HT1080 (cell line): ENCODE measurements at places on chromosomes 5 and 9. TPM values are rescaled to one million over a fixed set of nuclear protein-coding genes. Genes with fewer than 3 reads are reported as not detected.

GRCh38 chr5:173643964-173644363, 27.5 kb upstream of the BOD1 start:
- peak; percentile 15 for DNase-seq

DNA sequence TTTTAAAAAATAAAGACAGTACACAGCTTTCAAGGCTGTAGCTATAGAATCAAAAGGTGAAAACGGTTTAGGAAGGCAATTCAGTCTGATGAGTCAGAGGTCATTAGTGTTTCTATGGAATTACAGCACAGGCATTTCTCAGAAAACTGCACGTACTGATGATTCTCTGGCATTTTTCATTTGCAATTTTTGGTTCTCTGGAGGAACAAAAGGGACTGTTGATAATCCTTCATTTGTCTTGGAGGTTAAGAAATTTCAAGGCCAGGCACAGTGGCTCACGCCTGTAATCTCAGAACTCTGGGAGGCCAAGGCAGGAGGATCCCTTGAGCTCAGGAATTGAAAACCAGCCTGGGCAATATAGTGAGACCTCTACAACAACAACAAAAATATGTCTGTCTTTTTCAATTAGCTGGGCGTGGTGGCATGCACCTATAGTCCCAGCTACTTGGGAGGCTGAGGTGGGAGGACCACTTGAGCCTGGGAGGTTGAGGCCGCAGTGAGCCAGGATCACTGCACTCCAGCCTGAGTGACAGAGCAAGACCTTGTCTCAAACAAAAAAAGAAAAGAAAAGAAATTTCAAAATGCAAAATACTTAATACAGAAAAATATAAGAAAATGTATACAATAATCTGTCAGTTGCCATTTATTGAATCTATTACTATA, 27.3 kb downstream of the NR6A1 start:
- peak; percentile 13 for DNase-seq

Gene SHROOM1
- total RNA-seq, result 9.3 and 10.3 TPM in 2 replicates

DNA sequence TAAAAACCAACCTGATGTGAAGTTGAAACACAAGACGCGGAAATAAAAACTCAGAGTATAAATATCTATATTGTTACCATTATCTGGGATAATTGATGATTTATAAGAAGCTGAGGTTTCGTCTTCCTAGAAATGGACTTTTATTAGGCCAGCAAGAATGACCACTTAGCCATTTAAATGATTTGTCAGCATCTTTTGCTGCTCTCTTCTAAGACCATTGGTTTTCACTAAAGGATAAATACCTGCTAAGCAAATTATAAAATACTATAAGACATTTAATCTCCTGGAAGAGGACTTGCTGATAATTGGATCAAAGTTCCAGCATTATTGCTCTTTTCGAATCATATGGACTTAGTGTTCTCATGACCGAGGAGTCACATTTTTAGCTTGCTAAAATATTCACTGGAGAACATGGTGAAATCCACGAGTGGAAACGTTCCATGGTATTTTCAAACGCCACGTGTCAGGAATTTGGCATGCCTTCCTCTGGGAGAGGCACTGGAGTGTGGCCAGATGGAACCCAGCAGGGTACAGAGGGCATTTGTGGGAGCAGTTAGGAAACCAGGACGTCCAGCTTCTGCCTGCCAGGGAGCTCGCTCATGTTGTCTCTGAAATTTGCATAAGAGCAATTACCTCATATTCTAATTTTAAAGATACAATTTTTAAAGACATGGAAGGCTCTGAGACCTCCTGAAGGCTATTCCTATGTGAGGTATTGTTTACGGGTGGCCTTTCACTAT, 43.1 kb downstream of the TNFAIP8 start:
- DNase-seq, result no peak

DNA sequence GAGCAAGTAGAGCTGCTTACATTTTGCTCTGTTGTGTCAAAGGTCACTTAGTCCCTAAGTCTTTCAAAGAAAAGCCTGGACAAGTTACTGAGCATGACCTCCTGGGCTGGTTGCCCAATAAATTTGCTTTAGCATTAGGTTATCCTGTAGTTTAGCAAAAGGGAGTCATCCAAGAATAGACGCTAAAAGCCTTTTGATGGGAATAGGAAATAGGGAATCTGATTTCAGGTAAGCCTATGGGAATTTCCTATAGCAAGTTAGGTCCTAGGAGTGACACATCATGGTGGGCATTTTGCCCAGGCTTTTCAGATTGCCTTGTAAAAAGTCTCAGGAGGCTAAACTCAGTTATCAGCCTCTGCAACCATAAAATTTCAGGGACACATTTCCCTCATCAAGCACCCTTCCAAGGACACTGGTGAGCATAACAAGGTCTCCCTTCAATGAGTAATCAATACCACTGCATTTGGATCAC, 67.6 kb upstream of the RANBP3L start:
- peak; percentile 83 for DNase-seq

Gene DNAJA1
- 185 and 211 TPM in 2 replicates for total RNA-seq

DNA sequence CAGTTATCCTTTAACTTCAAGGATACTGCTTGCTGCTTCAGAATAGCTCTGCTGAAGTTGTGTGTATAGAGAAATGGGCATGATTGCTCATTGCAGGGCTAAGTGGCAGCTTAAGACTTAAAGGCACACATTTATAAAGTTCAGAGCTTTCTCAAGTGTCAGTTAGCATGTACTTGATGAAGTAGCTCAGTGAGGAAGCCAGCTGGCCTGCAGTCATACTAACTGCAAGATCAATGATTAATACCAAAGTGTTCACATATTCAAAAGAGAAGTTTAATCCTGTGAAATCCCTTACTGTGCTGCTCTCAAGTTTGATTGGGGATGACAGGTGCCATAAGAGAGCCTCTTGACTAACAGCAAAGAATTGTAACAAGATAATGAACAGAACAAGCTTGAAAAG, 483.4 kb upstream of the NUDT12 start:
- DNase-seq, result no peak

Gene NEURL1B
- 0.10 and 0.55 TPM in 2 replicates for total RNA-seq

GRCh38 chr9:124885551-124885950, 23.6 kb downstream of the ARPC5L start:
- DNase-seq, result no peak

Gene FAT2
- total RNA-seq, result 0.06 and 0.07 TPM in 2 replicates

Gene GHR
- total RNA-seq, result 0.27 and 0.56 TPM in 2 replicates

DNA sequence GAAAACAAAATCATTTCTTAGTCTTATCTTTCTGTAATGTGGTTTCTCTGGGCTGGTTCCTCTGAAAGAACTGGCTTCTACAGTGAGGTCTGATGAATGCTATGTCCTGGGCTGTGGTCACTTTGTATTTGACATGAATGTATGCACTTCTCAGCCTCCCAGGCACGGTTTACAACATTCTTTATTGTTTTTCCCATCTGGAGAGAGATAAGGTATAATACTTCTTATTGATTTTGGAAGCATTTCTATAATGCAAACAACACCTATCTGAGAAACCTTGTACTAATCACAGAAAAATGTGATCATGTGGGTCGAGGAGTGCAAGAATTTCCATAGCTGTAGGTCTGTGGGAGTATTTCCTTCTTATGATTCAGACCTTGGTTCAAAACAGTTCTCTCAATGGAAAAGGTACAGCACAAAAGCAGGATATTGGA, 46.9 kb downstream of the ACTBL2 start:
- peak; percentile 96 for DNase-seq

DNA sequence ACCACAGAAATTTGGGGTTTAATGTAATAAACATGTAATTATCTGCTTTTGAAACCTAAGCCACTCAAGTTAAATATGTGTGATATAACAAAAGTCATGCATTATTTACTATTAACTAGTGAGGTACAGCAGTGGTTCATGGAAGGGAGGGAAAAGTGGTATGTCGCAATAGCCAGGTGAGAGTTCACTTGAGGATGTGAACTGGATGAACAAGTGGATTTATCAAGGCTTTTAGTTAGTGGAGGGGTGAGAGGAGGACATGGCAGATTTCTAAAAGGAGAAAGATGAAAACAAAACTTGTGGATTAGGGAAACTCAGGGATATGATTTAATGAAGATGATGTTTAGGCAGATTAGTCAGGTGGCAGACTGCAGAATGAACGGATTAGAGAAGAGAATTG, 141.3 kb upstream of the NFIB start:
- no peak for DNase-seq

GRCh38 chr5:68290260-68290674, 74.7 kb downstream of the PIK3R1 start:
- DNase-seq, result no peak

DNA sequence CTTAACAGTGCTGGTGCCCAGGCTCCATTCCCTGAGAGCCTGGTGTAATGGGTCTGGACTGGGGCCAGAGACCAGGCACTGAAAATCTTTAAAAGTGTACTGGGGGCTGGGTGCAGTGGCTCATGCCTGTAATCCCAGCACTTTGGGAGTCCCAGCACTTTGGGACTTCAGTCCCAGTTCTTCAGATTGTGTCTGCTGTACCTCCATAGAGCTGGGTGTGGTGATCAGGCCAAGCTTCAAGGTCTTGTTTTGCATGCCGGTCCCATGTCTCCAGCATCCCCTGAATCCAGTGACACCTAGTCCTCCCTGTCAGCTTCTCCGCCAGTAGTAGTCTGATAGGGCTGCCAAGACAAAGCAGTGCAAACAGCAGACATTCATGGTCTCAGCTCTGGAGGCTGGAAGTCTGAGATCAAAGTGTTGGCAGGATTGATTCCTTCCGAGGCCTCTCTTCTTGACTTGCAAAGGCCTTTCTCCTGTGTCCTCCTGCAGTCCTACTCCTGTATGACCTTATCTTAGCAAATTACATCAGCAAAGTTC, 108.2 kb downstream of the SYK start:
- no peak for DNase-seq

DNA sequence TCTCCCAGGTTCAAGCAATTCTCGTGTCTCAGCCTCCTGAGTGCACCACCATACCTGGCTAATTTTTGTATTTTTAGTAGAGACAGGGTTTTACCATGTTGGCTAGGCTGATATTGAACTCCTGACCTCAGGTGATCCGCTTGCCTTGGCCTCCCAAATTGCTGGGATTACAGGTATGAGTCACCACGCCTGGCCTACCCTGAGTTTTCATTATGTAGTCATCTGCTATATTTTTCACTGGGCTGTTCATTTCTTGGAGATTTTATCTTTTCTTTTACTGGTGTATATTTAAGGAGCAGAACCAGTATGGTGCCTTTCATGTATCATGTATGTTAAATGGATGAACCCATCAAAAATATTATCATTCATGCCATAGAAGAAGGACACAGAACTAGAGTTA, 377.0 kb upstream of the ACTBL2 start:
- no peak for DNase-seq

- no peak for DNase-seq
These were observed 54.6 kb upstream of the ECM2 start for GRCh38 chr9:92590377-92590776.

GRCh38 chr5:72658161-72658560, 151.0 kb upstream of the ZNF366 start:
- DNase-seq, result no peak

DNA sequence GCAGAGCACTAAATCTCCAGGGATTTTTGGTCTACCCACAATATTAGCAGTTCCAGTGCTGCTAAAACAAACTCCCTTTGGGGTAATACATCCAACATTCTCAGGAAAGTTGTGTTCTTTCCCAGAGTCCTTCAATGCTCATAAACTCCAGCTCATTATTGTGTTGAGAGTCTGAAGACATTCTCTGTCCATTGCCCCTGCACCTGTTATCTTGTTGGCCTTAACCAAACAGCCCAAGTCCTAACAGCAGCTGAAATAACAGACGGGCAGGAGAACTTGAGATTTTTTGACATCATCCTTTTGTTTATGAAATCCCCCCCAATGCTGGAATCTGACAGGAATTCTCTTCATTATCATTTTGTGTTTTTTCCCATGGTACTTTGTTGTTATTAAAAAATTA, 110.8 kb downstream of the PAPPA start:
- DNase-seq, result no peak

DNA sequence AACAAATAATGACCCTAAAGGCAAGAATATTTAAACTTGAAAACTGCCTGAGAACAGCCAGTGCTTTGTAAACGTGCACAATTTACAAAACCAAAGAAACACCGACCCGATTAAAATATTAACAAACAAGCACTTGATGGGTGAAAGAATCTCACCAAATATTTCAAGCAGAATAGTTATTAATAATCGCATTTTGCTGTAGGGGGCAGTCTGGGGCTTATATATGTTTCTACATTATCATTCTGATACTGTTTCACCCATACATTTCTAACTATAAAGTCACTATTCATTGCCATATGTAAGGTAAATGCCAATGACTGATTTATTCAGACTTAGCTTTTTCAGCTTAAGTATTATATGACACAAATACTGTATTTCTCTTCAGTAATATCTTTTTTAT, 37.7 kb downstream of the UBAP2 start:
- no peak for DNase-seq

DNA sequence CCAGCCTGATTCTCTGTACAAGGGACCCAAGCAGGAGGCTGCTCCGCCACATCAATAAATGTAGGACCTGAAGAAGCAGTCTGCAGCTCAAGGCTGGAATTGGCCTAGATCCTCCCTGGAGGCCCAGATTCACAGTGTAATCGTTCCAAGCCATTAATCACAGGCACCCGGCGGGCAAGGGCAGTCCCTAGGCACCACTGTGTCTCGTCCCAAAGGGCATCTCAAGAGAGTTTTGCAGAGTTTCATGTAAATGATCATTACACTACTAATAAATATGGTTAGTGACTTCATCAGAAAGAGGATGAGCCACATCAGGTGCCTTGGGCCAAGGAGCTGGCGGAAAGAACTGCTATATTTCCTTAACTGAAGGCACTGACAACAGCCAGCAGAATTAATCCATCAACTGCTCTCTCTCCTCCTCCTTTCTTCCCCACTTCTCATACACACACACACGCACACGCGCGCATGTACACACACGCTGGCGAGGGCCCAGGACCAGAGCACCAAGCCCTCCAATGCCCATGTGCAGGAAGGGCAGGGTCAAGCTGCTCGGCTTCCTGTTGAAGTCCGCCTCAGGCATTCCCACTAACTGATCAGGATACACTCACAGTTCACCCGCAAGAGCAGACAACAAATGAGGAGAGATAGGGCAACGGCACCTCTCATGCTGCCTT, 33.9 kb downstream of the GNAQ start:
- DNase-seq, result no peak

DNA sequence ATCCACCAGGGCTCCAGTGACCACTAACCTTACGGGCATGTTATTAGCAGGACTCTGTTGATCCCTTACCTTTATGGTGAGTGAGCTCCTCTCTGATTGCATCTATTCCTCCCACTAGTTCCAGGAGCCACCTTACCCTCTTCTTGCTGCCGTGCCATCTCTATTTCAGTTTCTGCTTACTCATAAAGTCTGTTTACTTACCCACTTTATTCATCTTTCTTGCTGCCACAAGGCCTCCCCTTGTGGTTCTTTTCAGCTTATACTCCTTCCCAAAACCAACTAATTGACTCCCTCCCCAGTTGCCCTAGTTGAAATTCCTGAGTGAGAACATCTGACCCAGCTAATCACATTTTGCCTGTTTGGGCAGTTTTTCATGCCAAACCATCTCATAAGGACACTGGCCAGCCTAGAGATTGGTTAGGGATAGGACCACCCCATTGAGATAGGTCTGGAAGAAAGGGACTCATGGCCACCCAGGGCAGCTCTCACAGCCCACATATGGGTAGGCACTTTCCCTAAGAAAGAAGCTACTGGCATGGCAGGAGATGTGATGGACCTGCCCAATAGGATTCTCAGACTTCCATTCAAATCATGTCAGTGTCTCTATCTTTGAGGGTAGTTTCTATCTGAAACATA, 412.7 kb downstream of the EFNA5 start:
- peak; percentile 42 for DNase-seq

Gene PFN3
- total RNA-seq, result not detected in 2 replicates

Gene LPAR1
- total RNA-seq, result 2.1 and 2.7 TPM in 2 replicates
